COR-L47 (cell line): ENCODE measurements at places on chromosomes 2 and 18.
A peak's percentile ranks its signal among the peaks of the same experiment; 100 is the strongest.

GRCh38 chr2:141055531-141055930 lies 1075.3 kb downstream of the LRP1B start:
- DNase-seq = no peak

DNA sequence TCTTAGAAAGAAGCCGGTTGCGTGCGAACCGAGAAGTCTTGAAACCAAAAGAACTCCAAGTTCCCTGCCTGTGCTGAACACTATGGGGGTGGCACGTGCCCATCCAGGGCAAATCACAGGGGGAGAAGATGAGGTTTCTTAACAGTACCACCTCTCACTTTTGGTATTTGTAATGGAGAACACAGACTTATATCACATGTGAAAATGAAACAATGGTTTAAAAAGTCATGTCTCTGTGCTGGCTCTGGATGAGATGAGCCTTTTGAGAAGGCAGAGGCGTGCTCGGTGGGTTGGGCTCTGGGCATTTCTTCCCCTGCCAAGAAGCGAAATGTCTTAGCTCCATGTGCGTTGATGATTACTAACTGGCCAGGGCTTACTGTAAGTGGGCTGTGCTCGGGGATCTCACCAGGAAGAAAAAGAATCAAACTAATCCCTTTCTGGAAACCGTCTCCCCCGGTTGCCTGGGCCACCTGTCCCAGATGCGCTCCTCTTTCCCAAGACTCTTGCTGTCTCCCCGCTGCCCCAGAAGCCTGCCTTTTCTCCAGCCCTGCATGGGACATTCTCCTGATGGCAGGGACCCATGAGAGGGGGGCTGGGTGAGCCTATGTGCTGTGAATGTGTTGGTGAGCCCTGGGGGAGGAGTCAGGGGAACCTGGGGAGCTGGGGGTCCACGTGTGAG lies 252.9 kb downstream of the PRKCE start:
- no peak for DNase-seq

DNA sequence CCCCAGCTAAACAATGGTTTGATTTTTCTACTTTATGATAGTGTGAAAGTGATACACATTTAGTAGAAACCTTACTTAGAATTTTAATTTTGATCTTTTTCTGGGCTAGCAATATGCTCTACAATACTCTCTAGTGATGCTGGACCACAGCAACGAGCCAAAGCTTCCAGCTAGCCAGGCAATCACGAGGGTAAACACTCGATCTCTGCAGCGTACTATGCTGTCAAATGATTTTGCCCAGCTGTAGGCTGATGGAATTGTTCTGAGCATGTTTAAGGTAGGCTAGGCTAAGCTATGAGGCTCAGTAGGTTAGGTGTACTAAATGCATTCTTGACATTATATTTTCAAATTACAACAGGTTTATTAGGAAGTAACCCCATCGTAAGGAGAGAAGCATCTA lies 207.5 kb downstream of the LRRTM4 start:
- DNase-seq = no peak

DNA sequence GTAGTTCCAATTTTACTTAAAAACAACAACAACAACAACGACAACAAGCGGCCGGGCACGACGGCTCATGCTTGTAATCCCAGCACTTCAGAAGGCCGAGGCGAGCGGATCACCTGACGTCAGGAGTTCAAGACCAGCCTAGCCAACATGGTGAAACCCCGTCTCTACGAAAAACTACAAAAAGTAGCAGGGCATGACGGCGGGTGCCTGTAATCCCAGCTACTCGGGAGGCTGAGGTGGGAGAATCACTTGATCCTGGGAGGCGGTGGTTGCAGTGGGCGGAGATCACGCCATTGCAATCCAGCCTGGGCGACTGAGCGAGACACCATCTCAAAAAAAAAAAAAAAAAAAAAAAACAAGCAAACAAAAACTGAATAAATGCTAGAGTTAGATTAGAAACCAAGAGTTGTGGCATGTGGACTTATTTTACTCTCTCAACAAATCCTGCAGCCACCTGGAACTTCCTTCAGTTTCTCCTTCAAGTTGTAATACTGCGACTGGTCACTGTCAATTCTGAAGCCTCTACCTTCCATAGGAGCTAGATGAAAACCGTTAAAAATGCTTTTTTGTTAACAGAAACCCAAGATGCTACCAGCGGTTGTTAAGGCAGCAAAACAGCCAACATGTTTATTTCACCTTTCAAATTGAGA lies 1.3 kb downstream of the ATP5F1A start:
- no peak for DNase-seq

DNA sequence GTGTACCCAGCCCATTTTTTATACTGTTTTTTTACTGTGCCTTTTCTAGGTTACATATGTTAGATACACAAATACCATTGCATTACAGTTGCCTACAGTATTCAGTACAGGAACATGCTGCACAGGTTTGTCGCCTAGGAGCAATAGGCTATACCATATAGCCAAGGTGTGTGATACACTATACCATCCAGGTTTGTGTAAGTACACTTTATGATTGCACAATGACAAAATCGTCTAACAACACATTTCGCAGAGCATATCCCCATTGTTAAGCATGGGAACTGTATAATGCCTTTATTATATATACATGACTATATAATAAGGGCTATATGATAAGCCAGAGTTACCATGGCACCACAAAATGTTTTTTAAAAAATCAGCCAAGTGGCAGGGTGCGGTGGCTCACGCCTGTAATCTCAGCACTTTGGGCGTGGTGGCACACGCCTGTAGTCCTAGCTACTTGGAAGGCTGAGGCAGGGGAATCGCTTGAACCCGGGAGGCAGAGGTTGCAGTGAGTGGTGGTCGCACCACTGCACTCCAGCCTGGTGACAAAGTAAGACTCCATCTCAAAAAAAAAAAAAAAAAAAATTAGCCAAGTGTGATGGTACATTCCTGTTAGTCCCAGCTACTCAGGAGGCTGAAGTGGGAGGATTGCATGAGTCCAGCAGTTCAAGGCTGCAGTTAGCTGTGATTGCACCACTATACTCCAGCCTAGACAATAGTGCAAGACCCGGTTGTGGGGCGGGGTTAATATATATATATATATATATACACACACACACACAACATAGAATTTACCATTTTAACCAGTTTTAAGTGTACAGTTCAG lies 2.8 kb upstream of the CENPA start:
- DNase-seq = no peak

DNA sequence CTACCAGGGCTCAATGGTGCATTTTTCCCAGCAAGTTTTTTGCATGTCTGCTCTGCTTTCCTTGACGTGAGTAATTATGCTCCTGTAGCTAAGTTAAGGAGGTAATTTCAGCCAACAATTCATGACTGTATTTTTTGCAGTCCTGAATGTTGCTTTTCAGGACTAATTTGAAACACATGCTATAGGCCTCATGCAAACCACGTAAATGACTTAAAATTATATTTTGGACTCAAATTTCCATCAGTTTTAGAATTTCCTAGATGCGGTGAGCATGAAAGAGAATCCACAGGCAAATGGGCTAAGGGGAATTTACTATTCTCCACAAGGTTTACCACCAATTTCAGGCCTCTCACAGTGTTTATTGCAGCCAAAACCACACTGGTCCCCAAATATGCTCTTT lies 589.9 kb upstream of the LRRTM1 start:
- no peak for DNase-seq

- DNase-seq = no peak
Measured at GRCh38 chr2:142259356-142259755, 128.5 kb upstream of the LRP1B start.

GRCh38 chr2:112812318-112813267 lies 24.0 kb downstream of the IL1B start:
- DNase-seq = no peak

GRCh38 chr18:42048158-42048557 lies 93.1 kb downstream of the PIK3C3 start:
- no peak for DNase-seq

DNA sequence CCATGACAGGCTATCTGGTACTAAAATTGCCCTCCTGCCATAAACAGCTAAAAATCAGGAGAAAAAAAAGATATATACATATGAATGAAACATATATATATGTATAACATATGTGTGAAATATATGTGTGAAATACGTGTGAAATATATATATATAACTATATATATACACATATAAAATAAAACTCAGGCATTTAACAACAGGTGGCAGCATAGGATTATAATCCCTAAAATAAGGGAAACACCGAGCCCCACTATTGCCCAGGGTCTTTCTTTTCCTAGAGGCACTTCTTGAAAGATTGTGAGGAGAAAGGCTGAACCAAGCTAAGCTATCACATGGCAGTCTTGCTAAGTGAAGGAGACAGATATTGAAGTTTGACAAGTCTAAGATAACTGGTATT lies 65.9 kb upstream of the CYTIP start:
- no peak for DNase-seq

DNA sequence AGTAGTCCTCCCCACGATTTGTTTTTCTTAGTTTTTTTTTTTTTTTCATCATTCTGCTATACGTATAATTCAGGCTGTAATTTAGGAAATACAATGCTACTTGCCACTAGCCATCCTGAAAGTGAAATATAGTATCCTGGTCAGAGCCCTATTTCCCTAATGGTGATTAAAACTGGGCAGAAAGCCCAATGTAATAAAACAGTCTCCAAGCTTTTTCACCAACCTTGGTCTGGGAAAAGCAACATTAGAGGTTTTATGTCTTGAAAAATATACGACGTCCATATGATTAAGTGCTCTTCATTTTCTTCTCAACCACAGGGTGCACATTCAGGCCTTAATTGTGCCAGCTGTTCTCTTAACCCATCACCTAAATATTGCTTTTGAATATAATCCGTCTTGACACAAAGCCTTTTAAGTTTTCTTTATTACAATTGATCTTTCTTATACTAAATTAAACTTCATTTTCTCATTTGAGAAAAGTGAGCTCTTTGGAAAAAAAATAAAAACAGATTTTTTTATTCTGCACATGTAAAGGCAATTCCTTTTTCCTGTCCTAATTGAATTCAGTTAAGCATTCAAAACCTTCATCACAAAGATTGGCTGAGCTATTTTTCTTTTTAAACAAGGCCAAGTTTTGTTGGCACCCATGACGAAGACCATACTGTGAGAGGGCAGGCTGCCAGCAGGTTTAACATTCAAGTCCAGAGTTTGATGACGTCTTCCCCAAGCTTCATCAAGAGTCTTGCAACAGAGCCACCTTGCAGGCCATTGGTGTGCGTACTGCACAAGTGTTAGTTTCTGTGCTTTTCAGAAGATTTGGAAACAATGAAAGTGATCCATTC lies 52.7 kb downstream of the MAP2 start:
- DNase-seq = peak; percentile 95

DNA sequence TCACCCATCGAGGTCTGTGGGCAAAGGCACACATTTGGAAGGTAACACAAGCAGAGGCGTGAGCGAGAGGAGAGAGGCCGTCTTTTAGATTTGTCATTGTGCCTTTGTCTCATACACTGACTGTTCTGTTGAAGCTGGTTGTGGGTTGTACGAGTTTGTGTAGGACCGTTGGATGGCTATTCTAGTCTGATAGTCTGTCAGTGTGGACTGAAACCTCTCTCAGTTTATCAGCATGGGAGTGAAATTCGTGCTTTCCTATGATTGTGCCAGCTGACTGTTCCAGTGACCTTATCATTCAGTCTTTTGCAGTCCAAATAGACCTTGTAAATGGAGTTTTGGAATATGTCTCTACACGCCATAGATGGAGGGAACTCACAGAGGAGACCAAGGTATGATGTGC lies 143.5 kb downstream of the LDLRAD4 start:
- DNase-seq = no peak

DNA sequence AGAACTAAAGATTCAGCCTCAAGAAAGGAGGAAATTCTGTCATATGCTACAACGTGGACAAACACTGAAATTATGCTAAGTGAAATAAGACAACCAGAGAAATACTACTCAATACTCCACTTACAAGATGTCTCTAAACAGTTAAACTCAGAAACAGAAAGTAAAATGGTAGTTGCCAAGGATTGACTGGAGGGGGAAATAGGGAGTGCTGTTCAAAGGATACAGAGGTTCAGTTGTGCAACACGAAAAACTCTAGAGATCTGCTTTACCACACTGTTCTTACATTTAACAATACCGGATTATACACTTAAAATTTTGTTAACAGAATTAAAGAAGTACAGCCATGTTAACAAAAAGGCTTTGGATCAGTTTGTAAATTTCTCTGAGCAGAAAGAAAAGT lies 39.8 kb upstream of the C2orf15 start:
- DNase-seq = no peak

DNA sequence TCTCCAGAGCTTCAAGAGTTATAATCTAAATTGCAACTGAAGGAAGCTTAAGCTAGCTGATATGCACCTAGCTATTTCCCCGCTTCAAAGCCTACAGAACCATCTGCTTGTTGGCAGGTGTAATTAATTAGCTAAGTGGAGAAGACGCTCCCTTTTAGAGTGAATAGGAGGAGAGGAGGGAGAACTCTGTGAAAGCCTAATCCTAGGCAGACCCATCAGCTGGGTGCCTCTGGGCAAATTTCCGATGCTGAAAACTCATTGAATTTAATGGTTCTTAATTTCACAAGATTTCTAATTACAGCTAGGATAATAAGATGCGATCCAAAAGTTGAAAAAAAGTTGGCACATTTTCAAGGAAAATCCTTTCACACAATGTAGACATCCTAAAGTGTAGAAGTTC lies 735.9 kb downstream of the ERBB4 start:
- DNase-seq = peak; percentile 89

DNA sequence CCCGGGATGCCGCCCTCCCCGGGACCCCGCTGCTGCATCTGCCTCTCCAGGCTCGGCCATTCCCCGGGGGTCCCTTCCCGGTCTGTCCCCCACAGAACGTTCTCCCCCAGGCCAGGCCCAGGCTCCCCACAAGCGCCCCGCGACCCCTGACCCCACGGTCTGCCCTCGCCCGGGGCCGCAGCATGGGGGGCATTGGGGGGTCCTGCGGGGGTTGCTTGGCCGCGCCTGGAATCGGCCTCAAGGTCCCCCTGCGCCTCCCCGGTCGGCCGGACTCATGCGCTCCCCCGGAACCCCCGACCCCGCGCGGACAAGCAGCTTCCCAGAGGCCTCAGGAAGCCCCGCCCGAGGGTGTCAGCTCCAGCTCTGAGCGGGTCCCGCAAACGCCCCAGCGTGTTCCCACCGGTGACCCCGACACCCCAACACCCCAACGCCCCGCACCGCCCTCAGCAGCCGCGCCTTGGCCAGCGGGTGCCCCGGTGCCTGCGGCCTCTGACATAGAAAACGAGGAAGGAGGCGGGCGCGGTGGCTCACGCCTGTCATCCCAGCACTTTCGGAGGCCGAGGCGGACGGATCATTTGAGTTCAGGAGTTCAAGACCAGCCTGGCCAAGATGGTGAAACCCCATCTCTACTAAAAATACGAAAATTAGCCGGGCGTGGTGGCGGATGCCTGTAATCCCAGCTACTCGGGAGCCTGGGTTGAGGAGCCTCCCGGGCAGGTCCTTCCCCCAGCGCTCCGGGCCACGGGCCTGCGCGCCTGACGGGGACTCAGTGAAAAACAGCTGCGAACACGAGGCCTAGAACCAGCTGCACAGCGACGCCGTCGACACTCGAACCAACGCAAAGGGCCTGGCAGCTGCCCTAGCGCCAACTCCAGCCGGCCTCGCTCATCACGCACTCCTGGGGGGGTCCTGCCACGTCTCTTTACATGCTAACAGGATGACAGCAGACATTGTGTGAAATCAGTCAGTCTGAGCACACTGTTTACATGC lies 61.8 kb upstream of the CTDP1 start:
- no peak for DNase-seq
